ENCODE measurements at places on chromosomes 7 and 10.

DNA sequence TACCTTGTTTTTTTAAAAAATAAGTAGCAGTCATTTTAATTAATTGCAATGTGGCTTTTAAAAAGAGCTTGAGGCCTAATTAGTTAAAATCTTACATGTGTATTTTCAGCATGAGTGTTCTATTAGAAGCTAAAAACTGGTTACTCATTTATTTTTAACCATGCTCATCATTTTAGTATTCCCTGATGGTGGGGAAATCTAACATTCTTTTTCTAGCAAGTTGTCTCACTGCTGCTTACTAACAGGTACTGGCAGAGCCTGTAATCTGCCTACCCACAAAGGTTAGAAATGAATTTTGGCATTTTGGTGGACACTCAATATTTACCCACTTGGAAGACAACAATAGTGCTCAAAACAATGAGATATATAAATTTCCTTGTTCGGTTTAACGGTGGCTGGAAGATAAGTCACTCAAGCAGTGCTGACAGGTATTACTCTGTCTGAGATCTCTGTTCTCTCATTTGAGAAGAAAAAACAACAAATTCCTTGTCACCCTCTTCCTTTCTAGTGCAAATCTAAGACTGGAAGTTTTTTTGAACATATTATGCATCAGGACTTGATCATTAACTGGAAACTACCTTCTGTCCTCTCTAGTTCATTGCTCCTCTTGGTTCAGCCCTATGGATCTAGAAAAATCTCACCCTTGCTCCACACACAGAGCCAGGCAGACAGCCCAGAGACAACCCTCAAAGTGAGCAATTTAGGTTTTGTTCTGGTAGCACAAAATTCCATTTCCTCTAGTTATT is 83.3 kb downstream of the VWDE start:
- DNase-seq, result no peak

DNA sequence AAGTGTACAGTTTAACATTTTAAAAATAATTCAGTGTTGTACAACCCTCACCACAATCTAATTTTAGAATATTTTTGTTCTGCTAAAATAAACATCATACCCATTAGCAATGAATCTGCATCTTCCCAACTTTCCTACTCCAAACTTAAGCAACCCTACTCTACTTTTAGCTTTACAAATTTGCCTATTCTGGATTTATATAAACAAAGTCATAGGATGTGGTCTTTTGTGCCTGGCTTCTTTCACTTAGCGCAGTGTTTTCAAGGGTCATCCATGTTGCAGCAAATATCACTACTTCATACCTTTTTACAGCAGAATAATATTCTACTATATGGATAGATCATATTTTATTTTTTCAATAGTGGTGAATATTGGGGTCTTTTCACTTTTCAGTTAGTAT is 18.9 kb downstream of the CALML3 start:
- DNase-seq, result no peak

DNA sequence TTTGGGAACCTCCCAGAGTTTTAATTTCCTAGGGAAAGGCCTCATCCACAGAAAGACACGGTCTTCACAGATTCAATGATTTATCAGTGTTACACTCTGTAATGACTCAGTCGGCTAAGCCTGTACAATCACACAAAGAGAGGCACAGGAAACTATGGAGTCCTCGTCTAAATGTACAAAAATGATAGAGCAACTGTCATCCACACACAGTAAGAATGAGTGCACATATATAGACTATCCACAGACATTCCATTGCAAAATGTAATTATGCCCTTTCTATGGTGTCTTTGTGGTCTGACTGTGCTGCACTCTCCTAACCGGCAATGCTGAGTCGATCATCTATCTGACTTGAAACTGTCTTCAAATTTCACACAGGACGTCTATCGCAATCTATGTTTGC is 3.5 kb upstream of the NAMPT start:
- no peak for DNase-seq

- peak; percentile 10 for DNase-seq
Measured at GRCh38 chr7:18356191-18356645, 139.3 kb upstream of the HDAC9 start.

DNA sequence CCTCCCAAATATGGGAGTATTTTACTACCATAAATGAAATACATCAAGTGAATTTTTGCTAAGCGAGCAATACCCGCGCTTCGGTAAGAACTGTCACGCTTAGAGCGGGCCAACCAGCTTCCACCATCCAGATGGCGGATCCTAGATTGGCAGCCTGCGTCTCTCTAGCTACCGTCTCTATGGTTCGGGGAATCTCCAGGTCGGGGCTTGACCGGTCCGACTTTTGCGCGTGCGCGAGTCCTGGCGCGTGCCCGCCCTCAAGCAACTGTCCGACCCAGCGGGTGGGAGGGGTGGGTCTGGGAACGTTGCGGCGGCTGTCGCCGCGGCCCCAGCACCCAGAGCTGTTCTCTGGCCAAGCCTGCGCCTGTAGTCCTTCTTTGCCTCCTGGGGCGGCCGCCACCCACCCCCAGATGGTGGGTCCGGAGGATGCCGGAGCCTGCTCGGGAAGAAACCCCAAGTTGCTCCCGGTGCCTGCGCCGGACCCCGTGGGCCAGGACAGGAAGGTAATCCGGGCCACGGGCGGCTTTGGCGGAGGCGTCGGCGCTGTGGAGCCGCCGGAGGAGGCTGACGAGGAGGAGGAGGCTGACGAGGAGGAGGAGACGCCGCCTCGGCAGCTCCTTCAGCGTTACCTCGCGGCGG is at the start of gene TBC1D12:
Gene TBC1D12, plus strand, starts transcription at position 338 of the 639 bp plus-strand sequence. Its CDS starts 73 bp downstream, at position 411.
- DNase-seq, result peak; percentile 62

DNA sequence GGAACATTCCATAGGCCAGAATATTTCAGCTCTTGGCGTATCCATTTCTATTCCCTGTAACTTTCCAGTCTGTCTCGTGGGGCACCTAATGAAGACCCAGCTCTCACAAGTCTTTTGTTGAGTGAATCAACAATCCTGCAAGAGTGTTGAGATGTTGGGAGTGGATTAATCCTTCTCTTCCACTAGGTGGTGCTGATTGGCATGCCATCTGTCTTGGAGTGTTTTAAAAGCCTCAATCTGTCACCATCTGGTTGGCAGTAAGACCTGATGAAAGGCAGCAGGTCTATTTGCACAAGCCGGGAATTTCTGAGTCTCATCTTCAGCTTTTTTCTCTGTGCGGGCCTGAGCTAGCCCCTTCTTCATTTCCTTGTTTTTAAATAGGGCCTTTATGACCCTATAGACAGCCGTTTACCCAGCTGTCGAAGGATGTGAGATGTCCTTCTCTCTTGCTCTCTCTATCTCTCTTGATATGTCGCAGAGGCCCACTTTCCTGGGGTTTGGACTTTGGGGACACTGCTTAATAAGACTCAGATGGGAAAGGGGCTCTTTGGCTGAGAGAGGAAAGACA is 180.5 kb downstream of the ZNF365 start:
- DNase-seq, result no peak
